ENCODE measurements at places on chromosomes 12 and 14. TPM values are rescaled to one million over a fixed set of nuclear protein-coding genes. Genes with fewer than 3 reads are reported as not detected.

GRCh38 chr12:123058481-123058880 lies 78.0 kb downstream of the ARL6IP4 start:
- H3K4me3 ChIP-seq, result no peak overlapping the region
- H3K4me1 ChIP-seq, result peaks cover 61% of the 10 kb centered on the region
- H3K27me3 ChIP-seq, result no peaks in the 10 kb centered on the region
- peak overlapping the region; percentile 0 for H3K27ac ChIP-seq
- H3K36me3 ChIP-seq, result no peaks in the 10 kb centered on the region

GZMH gene
- total RNA-seq, result 1.4 TPM

DPY19L2 gene
- total RNA-seq, result 34.0 TPM

DNA sequence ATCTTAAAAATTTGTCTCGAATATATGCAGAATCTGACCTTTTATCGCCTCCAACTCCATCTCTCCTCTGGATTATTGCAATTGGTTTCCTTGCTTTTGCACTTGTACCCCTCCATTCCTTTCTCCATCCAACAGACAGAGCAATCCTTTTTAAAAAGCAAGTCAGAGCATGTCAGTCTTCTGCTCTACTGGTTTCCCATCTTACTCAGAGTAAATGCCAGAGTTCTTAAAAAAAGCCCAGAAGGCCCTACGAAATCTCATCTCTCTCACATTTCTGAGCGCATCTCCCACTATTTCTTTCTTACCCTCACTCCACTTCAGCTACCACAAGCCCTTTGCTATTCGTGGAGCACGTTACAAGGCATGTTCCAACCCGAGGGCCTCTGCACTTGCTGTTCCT lies 236.9 kb upstream of the DDHD1 start:
- no peak for DNase-seq
- H3K4me1 ChIP-seq, result no peaks in the 10 kb centered on the region
- no peak overlapping the region for H3K4me3 ChIP-seq
- H3K27ac ChIP-seq, result no peak overlapping the region
- no peaks in the 10 kb centered on the region for H3K27me3 ChIP-seq

DNA sequence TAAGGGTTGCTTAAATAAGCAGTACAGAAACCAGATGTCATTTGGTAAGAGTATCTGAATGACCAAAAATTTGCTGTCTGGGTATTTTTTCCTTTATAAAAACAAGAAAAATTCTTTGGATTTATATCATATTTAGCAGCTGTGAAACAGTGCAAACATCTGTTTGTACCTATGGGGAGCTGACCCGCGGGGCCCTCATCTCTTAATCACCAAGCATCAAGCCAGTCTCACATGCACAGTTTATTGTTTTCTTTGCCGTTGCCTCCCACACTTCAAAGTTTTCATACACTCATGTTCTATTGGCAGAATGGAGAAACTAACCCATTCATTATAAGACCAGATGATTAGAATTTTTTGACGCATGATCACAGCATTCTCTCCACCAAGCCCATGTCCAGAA lies 142.2 kb downstream of the BMP4 start:
- no peaks in the 10 kb centered on the region for H3K4me1 ChIP-seq
- DNase-seq, result no peak
- H3K4me3 ChIP-seq, result no peak overlapping the region
- no peak overlapping the region for H3K27ac ChIP-seq
- H3K27me3 ChIP-seq, result no peaks in the 10 kb centered on the region

ASIC1 gene
- total RNA-seq, result 0.99 TPM

Measured in heart right ventricle (tissue), 16 donors.